ENCODE measurements at places on chromosomes 3 and 15.

GRCh38 chr15:92845126-92845508, 55.0 kb upstream of the CHD2 start:
- no peak for DNase-seq

- DNase-seq: no peak
These were observed 39.4 kb downstream of the CLDN18 start for GRCh38 chr3:138049157-138049919.

DNA sequence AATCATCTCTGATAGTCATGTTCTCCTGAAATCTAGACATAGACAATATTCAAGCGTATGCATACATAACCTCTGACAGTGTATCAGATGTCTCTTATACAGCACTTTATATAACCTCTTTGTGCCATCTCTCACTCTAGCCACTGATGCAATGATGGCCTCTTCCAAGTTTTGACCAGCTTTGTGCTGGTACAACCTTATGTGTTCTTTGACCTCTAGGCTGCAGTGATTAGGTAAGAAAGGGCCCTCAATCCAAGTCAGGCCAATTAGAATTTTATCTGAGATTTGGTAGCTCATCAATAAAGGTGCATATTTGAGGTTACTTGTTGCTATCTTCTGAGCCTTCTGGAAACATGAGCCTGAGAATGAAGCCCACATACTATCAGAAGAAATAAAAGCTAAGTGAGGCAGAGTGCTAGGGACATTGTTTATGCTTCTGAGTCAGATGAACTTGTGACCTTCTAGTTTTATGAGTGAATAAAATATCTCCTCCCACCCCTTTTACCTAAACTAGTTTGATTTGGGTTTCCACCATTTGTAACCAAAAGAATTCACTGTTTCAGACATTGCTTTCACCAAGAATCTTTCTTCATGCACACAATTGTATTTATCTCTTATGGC, 283.2 kb upstream of the SUCLG2 start:
- no peak for DNase-seq

DNA sequence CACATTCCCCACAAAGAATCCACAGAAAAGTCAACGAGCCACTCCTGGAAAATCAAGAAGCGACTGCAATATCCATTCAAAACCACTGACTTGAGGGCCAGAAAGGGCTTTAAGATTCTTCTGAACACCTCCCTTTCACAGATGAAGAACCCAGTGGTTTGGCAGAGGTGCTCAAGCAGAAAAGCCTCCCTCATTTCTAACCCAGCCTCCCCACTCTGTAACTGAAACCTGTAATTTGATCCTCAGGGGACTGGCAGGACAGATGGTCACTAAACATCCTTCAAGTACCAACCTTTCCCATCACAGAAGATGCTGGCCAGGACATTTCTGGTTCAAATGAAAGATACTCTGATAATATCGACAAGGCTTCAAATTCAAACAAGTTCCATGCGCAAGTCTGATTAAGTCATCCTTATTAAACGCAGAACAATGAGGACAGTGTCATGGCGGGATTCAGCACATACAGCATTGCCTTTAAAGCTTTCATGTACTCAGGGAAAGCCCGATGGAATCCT, 5.5 kb downstream of the SEMA5B start:
- DNase-seq: no peak
